NCI-H510A (cell line): ENCODE measurements at places on chromosomes 12 and 14.

- no peak for DNase-seq
These were observed 35.9 kb upstream of the WNK1 start for GRCh38 chr12:716506-716905.

DNA sequence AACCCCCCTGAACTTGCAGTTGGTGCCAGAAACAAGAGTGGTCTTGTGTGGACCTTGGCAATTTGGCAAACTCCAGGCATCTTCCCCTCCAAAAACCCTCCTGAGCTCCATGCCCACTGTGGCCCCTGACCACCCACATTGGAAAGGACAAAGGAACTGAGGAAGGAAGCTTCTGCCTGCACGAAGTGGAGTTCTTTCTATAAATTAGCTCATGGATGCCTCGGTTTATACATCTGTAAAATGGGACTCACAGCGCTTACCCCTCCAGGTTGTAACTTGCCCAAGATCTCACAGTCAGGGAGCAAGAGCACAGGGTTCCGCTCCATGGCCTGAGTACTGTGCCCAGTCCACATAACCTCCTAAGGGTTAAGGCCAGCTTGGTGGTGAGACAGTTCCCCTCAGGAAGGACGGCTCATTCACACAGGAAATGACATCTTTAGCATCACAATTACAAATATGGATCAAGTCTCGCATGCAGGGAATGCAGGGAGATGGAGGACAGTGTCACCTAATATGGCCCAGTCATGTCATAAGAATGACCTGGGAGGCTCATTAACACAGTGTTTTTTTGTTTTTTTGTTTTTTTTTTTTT is 66.6 kb downstream of the CLMN start:
- no peak for DNase-seq

- DNase-seq, result no peak
These were observed 13.6 kb downstream of the CTDSP2 start for GRCh38 chr12:57832966-57833365.

DNA sequence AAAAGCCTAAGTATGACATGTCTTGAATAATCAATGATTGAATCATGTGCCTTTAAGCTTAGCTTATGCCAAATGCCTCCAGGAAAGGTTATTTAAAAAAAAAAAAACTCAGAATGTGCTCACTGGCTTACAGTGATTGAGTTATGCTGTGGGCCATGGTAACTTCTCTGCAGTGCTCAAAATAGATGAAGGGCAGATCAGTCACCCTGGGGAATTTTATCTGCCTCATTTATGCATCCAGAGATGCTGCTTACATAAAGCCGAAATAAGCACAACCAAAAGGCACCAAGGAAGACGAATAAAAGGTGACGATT is 118.7 kb upstream of the MDM1 start:
- no peak for DNase-seq

- no peak for DNase-seq
These were observed 14.6 kb upstream of the FOS start for GRCh38 chr14:75264036-75264435.
